Stimulated activated CD4-positive, alpha-beta T cell treated with anti-CD3 and anti-CD28 coated beads, Interleukin-1b, Interleukin-23, amount 100 ng/mL, for 1 hour (primary cell): ENCODE measurements at places on chromosomes 6 and 20.

DNA sequence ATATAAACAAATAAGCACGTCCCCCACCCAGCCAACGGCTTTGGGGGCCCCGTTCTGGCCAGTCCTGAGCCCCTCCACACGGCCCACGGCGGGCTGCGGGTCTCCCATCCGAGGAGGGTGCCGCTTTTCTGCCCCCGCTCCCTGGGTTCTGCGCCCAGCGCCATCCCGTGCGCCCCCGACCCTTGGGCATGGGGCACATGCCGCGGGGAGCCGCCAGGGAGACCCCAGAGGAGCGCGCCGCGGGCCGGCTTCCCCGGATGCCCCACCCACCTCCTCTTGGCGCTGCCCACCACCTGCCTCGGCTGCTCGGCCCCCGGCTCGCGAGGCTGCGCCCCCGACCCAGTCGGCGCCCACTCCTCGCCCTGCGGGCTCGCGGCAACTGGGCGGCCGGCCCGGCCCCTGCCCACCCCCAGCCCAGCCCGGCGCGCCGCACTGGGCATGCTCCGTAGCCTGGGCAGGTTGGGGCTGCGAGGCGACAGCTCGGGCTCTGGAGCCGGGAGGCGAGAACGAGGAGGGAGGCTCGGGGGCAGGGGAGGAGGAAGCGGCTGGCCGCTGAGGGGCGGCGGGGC lies 570 bp upstream of the PLCB4 start:
- DNase-seq = no peak

- no peak for DNase-seq
Observed at GRCh38 chr6:168385858-168386735, 54.9 kb upstream of the SMOC2 start.

DNA sequence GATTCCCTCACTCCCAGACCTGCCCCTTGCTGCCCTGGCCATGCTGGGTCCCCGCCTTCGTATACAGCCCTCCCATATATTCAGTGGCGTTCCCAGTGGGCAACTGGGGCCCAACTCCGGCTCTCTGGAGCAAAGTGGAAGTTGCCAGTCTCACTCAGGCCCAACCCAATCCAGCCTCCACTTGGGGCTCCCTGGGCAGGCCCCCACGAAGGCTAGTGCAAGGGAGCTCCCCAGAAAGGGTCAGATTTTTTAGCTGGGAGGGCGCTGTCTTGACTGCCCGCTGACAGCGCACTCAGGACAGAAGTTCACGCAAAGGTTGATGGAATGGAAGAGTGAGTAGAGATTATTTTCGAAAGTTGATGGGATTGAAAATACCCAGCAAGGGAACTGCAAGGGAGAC lies 5.9 kb downstream of the TP53TG5 start:
- DNase-seq = no peak

GRCh38 chr6:22194188-22194921 lies 102.5 kb downstream of the PRL start:
- no peak for DNase-seq

- no peak for DNase-seq
Observed at GRCh38 chr6:83879746-83880145, 20.3 kb downstream of the CYB5R4 start.

DNA sequence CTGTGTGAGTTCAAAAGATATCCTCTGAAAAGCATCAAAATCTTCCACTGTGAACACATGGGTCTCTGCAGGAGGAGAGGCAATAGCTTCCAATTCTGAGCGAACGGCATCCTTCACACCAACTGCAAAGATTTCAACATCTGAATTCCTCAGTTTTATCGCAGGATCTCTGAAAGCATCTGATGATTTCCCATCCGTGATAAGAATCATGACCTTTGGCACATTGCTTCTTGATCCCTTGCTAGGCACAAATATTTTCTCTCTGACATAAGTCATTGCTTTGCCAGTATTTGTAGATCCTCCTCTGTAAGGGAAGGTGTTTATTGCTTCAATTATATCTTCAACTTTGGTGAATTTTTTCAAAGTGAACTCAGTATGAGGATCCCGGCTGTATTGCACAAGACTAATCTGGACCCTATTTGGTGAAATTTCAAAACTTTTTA lies 22.7 kb downstream of the COL12A1 start:
- DNase-seq = no peak

DNA sequence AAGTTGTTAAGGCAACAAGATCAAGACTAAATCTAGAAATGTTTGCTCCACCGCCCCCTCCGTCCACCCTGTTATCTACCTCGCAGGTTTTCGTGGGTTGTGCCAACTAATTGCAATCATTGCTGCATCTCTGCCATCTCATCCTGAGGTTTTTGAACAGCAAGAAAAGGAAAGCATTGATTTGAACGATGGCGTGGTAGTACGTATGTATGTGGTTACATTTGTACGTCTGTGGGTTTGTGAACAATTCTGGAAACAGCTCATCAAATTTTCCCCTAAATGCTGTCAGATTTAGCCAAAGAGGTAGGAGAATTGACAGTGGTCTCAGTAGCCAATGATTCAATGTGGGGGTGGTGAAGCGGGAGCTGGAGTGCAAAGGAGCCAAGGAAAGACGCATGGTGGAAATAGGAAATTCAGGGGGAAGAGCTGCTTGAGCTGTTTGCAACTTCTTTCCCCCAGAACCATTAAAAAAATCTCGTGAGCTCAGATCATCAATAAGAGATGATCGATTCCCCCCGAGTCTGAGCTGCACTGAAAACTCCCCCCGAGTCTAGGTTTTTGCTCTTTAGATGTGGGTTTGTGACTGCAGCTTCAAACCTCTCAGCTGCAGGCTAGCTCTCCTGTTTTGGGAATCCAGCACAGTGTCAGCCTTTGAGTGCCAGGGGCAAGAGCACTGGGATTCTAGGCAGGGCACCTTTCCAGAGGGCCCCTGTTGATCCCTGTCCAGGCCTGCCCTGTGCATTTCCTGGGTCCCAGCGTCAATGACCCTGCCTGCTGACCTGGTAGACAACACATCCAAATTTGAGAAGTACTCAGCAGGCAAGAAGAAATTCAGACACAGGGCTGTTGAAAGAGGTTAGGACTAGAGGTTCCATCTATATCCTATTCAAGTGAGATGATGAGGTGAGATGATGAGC lies 72.6 kb upstream of the LY86 start:
- peak; percentile 7 for DNase-seq

DNA sequence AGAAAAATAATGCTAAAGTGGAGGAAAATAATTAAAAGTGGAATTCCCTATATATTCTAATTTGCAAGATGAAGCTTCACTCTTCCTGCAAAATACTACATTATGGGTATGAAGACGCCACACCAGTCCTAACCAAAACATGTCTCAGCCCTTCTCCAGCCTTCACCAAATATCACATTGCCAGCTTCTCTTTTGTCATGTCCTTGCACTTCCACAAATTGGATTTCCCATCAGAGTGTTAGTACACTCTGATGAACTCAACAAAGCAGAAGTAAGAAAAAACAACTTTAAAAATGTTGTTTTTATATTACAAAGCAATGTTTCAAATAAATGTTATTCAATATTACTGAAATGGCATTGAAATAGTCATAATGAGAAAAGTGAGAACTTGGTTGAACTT lies 62.4 kb upstream of the RNF146 start:
- DNase-seq = no peak

DNA sequence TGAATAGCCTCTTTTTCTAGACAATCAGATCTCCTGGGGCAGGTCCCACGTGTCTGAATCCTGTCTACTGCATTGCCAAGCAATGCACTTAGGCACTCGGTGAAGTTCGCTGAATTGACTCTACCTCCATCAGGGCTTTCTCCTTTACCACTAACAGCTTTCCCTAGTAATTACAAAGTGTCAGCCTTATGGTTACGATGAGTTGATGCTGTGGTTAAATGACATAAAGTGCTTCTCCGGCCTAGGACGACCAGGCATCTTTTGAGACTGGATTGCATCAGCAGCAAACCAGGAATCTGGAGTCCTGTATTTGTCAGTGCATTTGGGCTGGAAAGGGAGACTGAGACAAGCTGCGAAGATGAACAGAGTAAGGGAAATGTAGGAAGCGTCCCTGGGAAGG lies 21.5 kb downstream of the NOX3 start:
- DNase-seq = no peak

GRCh38 chr6:94213226-94213625 lies 793.9 kb upstream of the EPHA7 start:
- DNase-seq = no peak

DNA sequence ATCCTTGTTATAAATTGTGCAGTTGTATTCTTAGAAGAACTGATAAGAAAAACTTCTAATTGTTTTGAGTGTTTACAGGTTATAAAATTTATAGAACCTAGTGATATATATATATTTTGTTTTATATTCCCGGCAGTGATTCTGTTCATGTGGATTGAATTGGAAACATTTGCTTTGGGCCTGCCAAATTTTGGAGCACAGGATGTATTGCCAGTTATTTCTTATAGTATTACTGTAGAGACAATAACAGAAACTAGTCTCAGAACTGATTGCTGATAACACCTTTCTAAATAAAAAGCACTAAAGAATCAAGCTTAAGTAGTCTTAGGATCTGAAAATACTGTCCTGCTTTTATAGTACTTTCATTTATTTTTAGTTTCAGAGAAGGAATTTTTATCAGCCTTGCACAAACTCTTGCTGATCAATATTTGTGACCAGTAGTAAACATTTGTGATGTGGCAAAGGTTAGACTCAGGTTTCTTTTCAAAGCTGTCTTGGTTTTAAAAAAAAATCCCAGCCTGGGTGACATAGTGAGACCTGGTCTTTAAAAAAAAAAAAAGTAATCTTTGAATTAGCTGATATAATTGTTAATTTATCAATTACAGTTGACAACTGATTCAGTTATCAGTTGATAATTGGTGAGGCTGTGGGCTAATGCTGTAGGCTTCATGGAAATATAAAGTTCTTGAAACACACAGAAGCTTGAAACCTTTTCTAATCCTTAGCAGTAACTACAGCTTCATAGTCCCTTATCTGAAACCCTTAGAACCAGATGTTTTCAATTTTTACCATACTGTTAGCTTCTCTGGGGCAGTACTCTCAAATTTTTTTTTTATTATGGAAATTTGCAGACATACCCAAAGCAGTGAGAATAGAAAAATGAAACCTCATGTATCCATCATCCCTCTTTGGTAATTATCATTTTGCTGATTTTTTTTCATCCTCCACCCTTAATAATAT lies 42.4 kb downstream of the RNGTT start:
- no peak for DNase-seq
